Stimulated activated CD4-positive, alpha-beta T cell treated with anti-CD3 and anti-CD28 coated beads, Interleukin-15, amount 100 ng/mL, for 1 hour (primary cell): ENCODE measurements at places on chromosomes 3 and 15.
A peak's percentile ranks its signal among the peaks of the same experiment; 100 is the strongest.

GRCh38 chr15:43329217-43329959 lies 985 bp downstream of the LCMT2 start:
- DNase-seq, result no peak

- no peak for DNase-seq
Observed at GRCh38 chr3:194814878-194815357, 129.2 kb downstream of the FAM43A start.

DNA sequence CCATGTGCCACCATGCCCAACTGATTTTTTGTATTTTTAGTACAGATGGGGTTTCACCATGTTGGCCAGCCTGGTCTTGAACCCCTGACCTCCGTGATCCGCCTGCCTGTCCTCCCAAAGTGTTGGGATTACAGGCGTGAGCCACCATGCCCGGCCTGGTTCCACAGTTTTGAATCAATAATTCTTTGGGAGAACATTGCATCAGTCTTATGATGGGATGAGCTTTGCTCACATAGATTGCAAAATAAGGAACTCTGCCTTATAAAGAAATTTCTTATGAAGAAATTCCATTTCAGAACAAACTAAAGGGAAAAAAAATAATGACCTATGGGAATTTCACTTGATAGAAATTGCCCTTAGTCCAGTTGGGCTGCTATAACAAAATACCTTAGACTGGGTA lies 15.8 kb upstream of the TMPRSS7 start:
- no peak for DNase-seq

DNA sequence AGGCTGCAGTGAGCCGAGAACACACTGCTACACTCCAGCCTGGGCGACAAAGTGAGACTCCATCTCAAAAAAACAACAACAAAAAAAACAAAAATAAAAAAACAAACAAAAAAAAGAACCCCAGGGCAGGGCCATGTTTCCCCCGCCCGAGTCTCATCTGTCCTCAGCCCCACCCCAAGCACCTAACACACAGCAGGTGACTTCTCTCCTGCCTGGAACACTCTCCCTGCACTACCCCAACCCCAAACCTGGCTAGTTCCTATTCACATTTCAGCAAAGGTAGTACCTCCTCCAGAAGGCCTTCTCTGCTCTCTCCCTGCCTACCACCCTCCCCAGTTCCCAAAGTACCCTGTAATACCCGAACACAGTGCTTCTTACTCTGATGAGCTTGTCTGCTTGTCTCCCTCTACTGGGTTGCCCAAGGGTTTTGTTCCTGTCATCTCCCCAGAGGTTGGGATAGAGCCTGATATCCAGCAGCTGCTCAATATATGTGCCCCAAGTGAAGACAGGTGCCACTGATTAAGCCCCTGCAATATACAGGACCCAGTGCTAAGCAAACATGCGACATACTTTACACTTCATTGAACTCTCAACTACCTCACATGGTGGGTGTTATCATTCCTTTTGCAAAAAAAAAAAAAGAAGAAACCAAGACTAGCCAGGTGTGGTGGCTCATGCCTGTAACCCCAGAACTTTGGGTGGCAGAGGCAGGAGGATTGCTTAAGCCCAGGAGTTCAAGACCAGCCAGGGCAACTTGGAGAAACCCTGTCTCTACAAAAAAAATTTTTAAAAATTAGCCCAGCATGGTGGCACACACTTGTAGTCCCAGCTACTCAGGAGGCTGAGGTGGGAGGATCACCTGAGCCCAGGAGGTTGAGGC lies 103.6 kb downstream of the DAPK2 start:
- DNase-seq, result no peak

DNA sequence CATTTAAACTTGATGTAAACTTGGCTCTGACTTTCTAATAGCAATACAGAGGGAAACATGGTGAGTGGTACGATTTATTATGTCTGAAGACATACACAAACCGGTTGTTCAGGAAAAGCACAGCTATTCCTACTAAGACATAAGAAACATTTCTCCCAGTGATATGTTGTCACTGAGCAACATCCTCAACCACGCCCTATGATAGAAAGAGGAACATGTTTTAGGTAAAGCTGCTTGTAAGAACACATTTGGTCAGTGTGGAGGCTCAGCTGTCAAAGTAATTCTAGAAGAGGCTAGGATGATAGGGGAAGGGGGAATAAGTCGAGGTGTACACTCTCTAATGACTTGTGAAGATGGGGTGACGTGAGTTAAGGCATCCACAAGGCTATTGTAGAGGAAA lies 42.7 kb upstream of the B3GNT5 start:
- DNase-seq, result no peak

- DNase-seq, result peak; percentile 21
Observed at GRCh38 chr3:47578119-47578632, 489 bp downstream of the CSPG5 start.

- no peak for DNase-seq
Observed at GRCh38 chr3:187833799-187834578, 88.7 kb upstream of the BCL6 start.

DNA sequence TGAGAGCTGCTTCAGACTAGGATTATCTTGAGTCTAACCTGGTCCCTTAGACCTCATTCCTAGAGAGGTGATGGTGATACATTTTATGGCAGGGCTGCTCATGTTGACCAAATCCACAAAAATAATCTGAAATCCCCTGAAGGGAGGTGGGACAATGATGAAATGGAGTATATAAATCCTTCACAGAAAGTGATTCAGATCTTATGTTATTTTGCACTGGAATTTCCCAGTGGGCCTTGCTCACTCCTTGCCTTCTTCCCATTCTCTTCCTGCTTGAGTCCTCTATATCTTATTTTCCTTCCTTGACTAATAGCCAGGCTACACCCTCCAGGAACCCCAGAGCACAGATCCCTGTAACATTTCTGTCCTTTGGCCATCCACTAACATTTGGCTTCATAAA lies 10.4 kb upstream of the TMEM202 start:
- DNase-seq, result no peak

DNA sequence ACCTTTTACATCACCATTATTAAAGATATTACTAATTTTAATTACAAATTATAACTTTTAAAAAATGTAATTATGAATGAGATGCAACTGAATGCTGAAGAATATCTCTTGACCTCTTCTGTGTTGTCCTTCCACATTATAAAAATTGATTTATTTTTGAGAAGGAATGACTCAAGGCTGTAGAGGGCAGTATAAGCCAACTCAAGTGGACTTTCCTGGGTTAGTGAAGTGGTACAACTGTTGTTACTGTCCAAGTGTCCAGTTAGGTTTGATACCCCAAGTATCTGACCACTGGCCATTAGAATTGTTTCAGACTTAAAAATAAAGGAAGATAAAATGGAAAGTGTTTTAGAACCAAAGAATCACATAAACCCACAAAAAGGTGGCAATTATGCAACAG lies 51.9 kb downstream of the BBX start:
- DNase-seq, result no peak

DNA sequence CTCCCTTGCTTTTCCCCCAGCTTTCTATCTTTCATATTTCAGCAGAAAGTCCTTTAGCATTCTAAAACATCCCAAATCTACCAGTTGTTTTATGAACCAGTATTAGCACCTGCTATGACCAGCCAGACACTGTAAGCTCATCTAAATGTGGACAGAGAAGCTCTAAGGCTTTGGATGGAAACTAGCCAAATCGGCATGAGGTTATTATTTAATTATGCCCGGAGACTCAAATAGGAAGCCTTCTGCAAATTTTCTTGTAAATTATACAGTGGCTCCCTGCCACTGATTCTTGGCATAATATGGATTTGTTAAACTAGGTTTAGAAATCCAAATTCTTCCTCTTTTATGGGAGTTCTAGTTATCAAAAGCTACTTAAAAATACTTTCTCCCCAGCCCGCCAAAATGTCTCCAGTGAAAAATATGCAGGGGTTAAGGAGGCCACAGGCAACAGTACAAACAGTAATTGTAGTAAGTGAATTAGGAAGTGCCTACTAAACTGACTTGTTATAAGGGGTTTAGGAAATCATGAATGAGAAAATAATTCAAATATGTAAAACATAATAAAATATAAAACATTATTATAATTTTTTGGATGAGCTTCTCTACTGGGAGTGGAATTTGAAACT lies 15.4 kb downstream of the MYH15 start:
- DNase-seq, result no peak

DNA sequence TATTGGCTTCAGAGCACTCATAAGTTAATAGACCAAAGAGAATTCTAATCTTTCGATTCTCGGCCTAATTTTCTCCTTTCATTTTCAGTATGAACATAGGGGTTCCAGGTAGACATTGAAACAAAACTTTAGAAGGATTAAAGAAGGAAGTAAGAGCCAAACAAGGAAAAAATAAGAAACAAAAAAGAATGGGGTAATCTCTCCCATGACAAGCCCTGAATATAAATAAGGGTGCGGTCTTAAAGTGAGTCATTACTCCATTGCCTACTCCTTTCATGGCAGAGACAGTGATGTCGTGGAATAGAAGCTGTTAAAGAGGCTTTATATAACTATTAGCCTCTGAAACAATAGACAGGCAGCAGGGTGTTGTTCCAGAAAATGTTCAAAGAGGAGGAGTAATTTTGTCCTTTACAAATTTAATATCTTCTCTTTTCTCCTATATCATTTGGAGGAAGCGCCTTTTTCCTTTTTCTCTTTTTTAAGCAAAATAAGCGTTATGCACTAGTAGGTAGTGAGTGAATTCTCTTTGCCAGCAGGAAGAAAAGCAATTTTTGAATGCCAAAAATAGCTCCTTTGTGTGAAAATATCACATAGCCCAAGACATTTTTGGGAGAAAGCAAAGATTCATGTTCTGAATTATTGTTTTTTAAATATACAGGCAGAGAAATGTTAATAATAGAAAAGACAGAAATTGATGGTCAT lies 607.9 kb upstream of the KCNMB2 start:
- DNase-seq, result no peak

GRCh38 chr3:188890572-188891270 lies 281.1 kb upstream of the TPRG1 start:
- DNase-seq, result no peak

DNA sequence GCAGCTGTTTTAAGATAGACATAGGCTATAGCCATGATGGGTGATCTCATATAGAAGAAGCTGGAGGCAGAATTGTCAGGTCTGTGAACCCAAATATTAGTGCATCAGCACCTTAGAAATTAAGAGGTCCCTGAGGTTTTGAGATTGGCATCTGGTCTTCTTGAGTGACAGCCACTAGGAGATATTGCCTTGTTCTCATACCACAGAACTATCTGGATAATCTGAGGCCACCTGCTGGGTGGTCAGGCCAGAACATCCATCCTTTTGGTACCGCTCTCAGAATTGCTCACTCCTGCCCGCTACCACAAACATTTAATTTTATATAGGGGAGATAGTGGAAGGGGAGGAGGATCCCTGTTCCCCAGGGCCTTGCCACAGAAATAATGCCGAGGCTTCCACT lies 210.6 kb upstream of the ZPLD1 start:
- no peak for DNase-seq

GRCh38 chr15:74804935-74805334 lies 7.7 kb upstream of the LMAN1L start:
- no peak for DNase-seq

DNA sequence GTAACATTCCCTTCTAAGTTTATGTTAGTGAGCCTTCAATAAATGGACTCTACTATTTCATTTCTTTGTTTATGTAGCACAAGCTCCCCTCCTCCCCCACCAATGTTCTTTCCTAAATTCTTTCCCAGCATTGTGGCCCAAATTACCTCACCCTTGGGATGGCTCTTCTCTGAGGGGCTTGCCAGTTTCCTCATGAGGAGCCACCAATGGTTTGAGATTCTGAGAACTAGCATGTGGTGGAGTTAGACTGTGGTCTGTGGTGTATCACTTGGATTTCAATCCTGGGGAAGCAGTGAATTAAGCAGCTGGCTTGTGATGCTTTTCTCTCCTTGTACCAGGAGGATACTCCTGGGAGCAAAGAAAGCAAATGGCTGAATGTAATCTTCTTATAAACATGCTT lies 50.0 kb upstream of the NPHP3 start:
- DNase-seq, result no peak

DNA sequence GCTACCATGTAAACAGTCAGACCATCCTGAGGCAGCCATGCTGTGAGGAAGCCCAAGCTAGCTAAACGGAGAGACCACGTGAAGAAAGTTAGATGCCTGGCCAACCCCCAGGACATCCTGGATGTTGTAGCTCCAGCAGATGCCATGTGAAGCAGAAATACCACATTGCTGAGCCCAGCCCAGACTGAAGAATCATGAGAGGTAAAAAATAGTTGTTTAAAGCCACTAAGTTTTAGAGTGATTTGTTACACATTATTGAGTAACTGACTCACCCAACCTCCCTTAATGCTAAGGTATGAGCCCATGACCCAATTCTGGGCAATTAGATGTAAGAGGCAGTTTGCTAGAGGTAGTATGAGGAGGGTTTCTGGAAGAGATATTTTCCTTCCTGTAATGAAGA lies 200.5 kb downstream of the THRB start:
- no peak for DNase-seq

DNA sequence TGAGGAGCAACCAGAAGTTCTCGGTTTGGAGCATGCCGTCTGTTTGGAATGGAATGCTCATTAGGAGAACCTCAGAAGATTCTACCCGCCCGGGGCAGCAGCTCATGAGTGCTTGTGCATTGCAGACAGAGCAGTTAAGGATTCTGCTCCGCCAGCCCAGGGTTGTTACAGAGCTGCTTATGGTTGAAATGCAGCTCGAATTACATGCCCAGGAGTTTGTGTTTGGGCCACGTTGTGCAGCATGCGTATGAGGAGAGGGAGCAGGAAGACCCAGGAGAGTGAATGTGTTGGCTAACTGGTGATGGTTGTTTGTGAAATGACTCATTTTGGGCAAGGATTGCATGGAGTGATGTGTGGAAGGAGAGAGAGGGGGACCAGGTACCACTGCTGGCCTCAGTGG lies 9.0 kb downstream of the FGD5 start:
- no peak for DNase-seq

GRCh38 chr3:21464746-21465145 lies 286.3 kb downstream of the ZNF385D start:
- no peak for DNase-seq

- DNase-seq, result no peak
Observed at GRCh38 chr3:176739159-176739558, 458.1 kb downstream of the TBL1XR1 start.

- no peak for DNase-seq
Observed at GRCh38 chr3:143658861-143659260, 189.4 kb downstream of the SLC9A9 start.

DNA sequence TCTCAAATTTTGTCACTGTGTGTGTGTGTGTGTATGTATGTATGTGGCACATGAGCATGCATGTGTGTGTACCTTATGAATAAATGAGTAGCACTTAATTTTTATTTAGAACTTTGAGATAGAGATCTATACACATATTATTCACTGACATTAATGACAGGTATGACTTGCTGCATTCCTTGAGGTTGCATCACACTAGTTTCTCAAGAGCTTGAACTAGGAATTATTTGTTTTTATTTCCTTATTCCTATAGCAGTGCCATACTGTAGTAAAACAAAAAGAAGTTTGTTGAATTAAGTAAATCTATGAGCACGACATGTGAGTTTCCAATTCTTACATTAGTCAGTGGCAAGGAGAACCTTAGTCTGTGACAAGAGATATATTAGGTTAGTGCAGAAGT lies 943.9 kb downstream of the ROBO1 start:
- DNase-seq, result no peak

DNA sequence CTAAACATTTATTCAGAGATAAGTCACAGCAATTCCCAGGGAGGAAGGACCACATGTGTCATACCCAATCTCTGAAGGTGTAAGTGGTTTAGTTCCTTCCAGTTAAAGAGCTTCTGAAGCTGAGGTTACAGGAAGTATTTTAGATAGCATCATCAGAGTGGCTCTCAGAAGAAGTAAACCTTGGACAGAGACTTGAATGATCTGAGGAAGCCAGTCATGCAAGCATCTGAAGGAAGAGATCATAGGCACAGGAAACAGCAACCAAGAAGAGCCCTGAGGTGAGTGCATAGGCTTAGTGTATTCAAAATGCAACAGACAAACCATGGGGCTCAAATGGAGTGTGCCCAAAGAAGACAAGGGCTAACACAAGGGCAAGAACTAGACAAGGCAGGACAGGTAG lies 210.3 kb downstream of the ULK4 start:
- DNase-seq, result no peak
